ENCODE measurements at places on chromosomes 2 and 18. TPM values are rescaled to one million over a fixed set of nuclear protein-coding genes. Genes with fewer than 3 reads are reported as not detected.

The ABCG5 gene
- total RNA-seq: not detected

The UNC80 gene
- not detected for total RNA-seq

The CD226 gene
- total RNA-seq: 0.69 TPM

- DNase-seq: no peak
Measured at GRCh38 chr18:2692508-2692907, 37.0 kb downstream of the SMCHD1 start.

GRCh38 chr2:73107211-73107926 lies 5.4 kb downstream of the RAB11FIP5 start:
- DNase-seq: no peak

Measured in PC-3 (cell line).